ENCODE measurements at places on chromosomes 3 and 15.
A peak's percentile ranks its signal among the peaks of the same experiment; 100 is the strongest.

DNA sequence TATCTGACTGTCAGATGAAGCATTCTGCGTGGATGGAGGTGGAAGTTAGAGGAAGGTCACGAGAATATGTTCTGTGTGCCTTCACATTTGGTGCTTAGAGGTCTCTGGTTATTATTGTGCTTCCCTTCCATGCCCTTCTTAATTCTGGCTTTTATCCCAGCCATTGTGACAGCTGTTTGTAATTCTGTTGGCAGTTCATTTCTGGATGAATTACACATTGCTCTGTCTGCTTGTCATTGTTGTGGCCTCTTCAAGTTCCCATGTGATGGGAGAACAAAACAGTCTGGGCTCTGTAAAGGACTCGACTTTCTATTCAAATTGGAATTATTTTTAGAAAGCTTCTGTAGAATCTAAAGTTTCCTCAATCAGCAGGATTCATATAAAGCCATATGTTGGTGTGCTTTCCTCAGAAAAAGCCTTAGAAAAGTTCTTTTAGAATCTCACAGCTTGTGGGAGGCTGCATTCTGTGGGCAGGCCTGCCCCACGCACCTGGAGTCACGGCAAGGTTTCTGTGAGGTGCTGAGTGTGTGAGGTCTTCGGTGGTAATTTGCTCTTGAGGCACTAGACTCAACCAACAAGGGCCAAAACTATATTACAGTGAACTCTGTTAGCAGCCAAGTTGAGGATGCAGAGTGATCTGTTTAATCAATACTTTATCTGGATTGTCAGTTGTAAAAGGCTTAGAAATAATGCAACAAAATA, 397.4 kb upstream of the AZI2 start:
- peak; percentile 14 for DNase-seq

DNA sequence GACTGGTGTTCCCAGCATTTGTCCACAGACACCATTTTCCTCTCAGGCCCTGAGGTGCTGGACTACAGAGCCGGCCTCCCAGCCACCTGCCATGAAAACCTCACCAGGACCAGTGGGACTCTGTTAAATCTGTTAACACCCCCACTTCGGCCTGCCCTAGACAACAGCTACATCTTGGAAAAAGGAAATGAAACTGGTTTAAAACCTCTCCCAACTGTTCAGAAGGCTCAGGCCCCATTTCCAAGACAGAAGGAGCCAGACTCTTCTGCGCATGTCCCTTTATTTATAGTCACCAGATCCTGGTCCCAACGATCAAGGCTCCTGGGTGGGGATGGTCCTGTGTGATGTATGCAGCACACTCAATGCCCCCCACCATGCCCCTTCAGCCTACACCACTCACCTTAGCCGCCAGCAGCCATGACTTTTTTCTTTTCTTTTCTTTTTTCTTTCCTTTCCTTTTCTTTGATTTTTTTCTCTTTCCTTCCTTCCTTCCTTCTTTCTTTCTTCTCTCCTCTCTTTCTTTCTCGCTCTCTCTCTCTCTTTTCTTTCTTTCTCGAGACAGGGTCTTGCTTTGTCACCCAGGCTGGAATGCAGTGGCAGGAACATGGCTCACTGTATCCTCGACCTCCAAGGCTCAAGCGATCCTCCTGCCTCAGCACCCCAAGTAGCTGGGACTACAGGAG, 25.5 kb upstream of the FLNB start:
- no peak for DNase-seq

DNA sequence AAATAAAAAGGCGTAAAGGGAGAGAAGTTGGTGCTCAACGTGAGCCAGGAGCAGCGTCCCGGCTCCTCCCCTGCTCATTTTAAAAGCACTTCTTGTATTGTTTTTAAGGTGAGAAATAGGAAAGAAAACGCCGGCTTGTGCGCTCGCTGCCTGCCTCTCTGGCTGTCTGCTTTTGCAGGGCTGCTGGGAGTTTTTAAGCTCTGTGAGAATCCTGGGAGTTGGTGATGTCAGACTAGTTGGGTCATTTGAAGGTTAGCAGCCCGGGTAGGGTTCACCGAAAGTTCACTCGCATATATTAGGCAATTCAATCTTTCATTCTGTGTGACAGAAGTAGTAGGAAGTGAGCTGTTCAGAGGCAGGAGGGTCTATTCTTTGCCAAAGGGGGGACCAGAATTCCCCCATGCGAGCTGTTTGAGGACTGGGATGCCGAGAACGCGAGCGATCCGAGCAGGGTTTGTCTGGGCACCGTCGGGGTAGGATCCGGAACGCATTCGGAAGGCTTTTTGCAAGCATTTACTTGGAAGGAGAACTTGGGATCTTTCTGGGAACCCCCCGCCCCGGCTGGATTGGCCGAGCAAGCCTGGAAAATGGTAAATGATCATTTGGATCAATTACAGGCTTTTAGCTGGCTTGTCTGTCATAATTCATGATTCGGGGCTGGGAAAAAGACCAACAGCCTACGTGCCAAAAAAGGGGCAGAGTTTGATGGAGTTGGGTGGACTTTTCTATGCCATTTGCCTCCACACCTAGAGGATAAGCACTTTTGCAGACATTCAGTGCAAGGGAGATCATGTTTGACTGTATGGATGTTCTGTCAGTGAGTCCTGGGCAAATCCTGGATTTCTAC, at the start of gene RARB:
TSS of gene RARB (plus strand) at position 322 of the 847 bp plus-strand sequence. CDS start at position 791, 469 bp downstream.
- peak; percentile 53 for DNase-seq

GRCh38 chr3:59567661-59568060, 517.8 kb upstream of the CFAP20DC start:
- DNase-seq = no peak

GRCh38 chr15:69443032-69443611, 9.5 kb upstream of the RPLP1 start:
- no peak for DNase-seq

DNA sequence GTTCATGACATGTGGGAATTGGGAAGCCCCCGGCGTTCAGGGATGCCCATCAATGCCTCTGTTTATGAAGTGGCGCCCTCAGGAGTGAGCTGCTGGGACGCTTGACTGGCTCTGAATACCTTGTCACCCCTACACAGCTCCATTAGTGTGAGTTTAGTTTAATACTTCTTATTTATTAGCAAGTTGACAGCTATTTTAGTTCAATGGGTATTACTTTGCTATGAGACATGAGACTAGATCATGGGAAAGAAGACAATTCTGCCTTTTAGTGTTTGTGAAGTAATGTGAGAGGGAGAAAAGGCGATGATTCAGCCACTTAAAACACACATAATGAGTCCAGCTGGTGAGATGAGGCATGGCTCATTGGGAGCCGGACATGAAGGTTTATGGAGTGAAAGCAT, 678.5 kb downstream of the NR2F2 start:
- DNase-seq = peak; percentile 7

- DNase-seq = no peak
Observed at GRCh38 chr3:119258915-119259314, 18.2 kb upstream of the B4GALT4 start.

DNA sequence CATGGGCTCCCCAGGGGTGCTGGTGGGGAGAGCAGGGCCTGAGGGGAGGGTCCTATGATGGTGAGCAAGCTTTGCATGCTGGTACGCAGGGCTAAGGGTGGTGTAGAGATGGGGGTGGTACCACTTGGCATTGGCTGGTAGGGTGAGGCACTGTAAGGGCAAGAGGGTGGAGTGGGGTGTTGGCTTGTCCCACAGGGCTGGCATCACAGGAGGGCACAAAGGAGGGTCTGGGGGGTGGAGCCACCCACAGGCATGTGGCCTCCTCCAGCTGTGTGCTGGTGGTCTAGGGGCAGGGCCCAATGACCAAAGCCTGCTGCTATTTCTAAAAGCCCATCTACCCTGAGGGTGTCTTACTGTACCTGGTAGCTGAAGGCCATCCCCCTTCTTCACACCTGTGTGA, 65.2 kb upstream of the SEC13 start:
- DNase-seq = no peak

DNA sequence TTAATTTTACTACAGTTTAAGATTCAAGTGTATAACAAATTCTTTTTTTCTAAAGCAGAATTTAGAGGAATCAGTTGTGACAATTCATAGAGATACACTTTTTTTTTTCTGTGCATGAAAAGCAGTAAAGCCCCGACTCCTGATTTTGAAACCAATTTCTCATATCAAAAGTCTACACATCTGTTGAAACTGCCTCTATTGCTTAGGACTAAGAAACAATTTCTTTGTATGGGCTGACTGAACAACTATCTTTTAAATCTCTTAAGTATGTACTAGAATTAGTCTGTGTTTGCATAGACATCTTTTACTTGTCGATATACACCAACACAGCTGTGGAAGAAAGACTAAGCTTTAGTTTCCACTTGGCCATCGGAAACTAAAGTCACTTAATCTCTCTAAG, 127.6 kb downstream of the MEIS2 start:
- no peak for DNase-seq

- DNase-seq = no peak
Observed at GRCh38 chr3:15983232-15983631, 185.5 kb upstream of the ANKRD28 start.

DNA sequence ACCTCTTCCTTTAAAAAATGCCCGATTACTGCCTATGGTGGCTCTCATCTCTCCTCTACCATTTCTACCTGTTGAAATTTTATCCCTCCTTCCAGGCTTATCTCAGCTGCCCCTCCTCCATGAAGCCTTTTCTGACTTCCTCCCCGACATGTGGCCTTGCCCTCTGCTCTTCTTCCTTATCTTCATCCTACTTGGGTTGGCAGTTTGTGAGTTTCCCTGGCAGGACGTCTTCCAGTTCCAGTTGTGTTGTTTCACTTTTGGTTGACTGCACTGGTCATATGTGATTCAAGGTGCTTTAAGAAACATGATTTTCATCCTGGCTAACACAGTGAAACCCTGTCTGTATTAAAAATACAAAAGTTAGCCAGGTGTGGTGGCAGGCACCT, 4.4 kb downstream of the DLL4 start:
- no peak for DNase-seq

GRCh38 chr3:186169379-186169778, 60.5 kb upstream of the ETV5 start:
- no peak for DNase-seq

- no peak for DNase-seq
Observed at GRCh38 chr3:129491794-129492193, 36.6 kb upstream of the RHO start.

- no peak for DNase-seq
Observed at GRCh38 chr15:41043276-41043951, 72.7 kb downstream of the INO80 start.

- no peak for DNase-seq
Observed at GRCh38 chr3:170233530-170233929, 11.3 kb downstream of the PRKCI start.

DNA sequence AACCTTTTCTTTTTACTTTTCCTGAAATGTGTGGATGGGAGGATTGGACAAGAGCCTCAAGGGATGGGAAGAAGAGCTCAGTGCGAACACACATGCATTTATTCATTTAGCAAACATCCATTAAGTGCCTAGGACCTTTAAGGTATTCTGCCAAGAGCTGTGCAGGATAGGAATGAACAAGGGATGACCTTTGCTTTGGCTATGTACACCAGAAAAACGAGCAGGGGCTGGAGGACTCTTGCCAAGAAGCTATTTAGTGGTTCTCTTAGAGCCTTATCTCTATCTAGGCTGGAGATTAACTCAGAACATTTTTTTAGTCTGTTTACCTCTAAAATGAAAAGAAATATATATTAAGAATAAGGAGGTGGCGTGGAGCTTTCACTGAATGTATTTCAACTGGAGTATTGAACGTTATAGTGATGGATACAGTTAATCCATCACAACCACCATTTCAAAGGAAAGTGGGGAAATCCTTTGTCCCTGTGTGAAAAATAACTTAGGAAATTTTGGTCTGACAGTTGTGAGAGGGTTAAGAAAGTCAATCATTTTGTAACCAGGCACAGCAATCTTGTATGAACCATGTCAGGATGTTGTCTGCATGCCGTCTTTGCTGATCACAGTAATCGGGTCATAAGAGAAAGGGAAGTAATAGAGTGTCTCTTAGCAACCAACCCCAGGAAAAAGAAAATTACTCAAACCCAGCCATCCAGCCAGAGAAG, 279.0 kb downstream of the LPP start:
- no peak for DNase-seq

DNA sequence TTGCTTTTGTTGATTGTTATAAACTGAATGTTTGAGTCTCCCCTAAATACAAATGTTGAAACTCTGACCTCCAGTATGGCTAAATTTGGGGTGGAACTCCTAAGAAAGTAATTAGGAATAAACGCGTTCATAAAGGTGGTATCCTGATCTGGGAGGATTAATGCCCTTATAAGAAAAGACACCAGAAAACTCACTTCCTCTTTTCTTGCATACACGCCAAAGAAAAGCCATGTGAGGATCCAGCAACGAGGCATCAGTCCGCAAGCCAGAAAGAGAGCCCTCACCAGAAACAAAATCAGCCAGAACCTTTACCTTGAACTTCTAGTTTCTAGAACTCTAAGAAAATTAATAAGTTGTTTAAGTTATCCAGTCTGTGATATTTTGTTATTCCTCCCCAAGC, 37.4 kb upstream of the AZI2 start:
- DNase-seq = no peak

DNA sequence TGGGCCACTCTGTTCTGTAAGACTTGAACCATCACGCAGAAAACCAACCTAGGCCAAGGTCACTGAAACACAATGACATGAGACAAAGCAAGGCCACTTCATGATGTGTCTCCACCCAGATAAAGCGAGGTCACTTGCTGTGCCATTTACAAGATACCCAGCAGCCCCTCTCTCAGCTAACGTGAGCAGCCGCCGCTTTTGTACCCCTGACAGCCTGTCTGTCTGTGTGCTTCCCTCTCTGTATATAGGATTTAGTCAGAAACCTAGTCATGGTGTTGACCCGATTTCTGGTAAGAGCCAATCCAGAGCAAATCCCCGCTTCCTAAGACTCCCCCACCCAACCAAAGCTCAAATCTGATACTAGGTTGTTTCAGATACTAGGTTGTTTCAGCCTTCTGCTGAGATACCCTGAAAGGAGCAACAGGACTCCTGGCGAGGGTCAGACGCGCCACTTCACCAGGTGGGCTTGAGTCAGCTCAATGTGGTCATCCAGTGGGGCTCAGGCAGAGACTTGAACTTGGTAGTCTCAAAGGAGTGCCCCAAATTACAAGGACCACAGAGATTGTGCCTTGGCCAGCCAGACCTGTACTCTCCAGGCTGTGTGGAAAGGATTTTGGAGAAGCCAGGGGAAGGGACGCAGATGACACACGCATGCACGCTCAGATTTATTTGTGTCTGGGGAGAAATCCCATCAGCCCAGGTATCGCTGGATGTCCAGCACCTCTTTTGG, 3.1 kb upstream of the ZXDC start:
- DNase-seq = no peak

DNA sequence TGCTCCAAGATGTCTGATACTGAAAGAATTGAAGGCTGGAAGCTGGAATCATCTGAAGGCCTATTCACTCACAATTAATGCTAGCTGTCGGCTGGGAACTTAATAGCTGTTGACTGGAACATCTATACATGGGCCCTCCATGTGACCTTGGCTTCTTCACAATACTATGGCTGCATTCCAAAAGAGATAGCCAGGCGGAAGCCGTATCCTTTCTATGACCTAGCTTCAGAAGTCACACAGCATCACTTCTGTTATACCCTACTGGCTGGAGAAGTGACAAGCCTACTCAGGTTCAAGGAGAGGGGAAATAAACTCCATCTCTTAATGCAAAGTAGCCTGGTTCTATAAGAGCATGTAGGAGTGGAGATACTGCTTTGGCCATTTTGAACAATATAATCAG, 50.9 kb upstream of the SPRED1 start:
- no peak for DNase-seq

GRCh38 chr3:77648664-77649063, 608.8 kb downstream of the ROBO2 start:
- DNase-seq = no peak

- peak; percentile 74 for DNase-seq
Observed at GRCh38 chr3:154428286-154429206, 1.4 kb downstream of the GPR149 start.

Data from NCI-H524 (cell line).